ENCODE measurements at places on chromosomes 7 and 10.

- no peak for DNase-seq
Observed at GRCh38 chr10:91022390-91022789, 101.5 kb upstream of the ANKRD1 start.

DNA sequence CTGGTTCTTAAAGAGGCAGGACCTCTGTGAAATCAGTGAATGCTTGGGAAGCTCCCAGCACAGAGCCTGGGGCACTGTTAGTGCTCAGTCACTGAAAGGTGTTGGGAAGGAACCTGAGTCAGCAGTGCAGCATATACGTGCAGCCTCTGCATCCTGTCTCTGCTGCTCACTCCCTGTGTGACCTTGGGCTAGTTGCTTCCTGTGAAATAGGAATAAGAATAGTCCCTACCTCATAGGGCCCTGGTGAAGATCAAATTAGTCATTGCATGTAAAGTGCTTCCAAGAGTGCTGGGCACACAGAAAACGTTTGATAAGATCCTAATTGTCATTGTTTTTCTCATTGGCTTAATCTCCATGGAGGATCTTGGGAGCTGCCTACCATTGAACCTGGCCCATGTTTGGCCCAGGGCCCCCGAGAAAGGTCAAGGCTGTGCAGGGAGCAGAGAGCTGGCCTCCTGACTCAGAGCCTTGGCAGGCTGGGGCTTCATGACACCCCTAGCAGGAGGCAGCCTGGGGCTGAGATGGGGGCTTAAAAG, 73.3 kb upstream of the COL13A1 start:
- no peak for DNase-seq

DNA sequence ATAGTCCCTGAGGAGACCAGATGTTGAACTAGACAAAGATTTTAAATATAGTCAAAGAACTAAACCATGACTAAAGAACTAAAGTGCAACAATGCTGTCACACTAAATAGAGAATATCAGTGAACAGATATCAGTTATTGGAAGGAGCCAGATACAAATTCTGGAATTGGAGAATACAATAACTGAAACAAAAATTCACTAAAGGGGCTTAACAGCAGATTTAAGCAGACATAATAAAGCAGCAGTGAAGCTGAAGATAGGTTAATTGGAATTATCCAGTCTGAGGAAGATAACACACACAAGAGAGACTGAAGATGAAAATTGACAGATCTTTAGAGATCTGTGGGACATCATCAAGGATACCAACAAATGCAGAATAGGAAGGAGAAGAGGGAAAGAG, 10.4 kb downstream of the KPNA7 start:
- no peak for DNase-seq

- DNase-seq = no peak
Observed at GRCh38 chr10:26593896-26594295, 103.6 kb upstream of the PDSS1 start.

DNA sequence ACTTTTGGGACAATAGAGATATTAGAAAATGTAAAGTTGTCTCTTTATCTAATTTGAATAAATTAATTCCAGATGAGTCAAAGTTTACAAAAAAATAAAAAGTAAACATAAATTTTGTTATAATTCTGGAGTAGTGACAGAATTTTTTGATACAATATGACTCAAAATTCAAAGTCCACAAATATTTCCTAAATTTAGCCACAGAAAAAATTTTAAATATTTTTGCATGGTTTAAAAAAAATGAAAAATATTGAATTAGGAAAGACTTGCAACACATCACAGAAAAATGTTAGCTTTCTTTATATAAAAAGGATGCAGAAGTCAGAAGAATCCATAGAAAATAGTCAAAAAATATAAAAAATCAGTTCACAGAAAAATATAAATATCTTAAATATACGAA, 117.7 kb downstream of the ARHGAP21 start:
- no peak for DNase-seq

GRCh38 chr10:2599571-2599970, 467.8 kb upstream of the PFKP start:
- DNase-seq = no peak

DNA sequence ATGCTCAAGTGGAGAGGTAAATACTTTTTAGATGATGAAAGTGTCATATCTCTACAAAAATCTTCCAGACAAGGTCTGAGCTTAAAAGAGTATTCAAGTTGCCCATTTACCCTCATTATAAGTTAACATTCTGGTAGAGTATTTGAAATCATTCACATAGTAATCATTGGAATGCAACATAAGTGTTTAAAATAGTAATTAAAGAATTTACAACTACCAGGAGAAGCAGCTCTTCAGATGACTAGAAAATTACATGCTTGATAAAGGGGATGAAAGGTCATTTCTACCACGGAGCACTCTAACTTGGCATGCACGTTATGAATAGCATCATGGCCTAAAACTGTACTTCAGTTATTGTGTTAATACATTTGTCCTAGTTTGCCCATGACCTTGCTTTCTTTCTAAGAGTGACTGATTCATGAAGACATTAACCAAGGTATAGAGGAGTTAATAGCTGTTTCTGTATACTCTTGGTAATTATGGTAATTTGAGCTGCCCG, 120.0 kb downstream of the SEMA3E start:
- DNase-seq = no peak

DNA sequence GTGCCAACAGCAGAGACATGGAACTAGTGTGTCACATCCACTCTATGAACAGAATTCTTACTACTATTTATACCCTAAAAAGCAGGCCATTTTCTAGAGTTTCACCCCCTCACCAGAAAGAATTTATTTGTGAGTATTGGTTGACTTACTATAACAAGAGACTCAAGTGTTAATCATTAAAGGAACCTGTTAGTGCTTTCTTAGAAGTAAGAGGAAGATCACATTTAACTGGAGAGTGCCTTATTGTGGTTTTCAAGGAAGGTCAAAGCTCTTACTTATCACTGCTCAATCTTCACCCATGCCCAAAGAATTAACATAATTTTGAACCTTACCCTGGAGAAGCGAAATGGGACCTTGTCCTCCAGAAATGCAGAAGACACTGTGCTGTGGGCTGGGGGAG, 169.3 kb upstream of the PRSS1 start:
- no peak for DNase-seq

GRCh38 chr10:132477398-132478340, 59.9 kb upstream of the INPP5A start:
- DNase-seq = no peak
